Umbilical cord (tissue), 2 donors: ENCODE measurements at places on chromosomes 3 and 15.
A peak's percentile ranks its signal among the peaks of the same experiment; 100 is the strongest.

GRCh38 chr15:87686841-87687522 lies 569.6 kb downstream of the NTRK3 start:
- DNase-seq = no peak

- DNase-seq = no peak
These were observed 191.1 kb downstream of the PLCH1 start for GRCh38 chr3:155553780-155554179.

GRCh38 chr15:58492661-58493397 lies 61.0 kb downstream of the LIPC start:
- DNase-seq = no peak

GRCh38 chr3:10510743-10511432 lies 5.5 kb upstream of the ATP2B2 start:
- no peak for DNase-seq

DNA sequence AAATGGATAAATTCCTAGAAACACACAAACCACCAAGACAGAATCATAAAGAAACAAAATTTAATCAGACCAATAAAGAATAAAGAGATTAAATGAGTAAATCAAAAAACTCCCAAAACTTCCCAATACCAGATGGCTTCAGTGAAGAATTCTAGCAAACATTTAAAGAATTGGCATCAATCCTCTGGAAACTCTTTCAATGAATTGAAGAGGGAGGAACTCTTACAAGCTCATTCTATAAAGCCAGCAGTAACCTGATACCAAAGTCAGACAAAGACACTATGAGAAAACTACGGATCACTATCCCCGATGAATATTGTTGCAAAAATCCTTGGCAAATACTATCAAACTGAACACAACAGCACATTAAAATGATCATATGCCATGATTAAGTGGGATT lies 81.9 kb upstream of the SLCO2A1 start:
- DNase-seq = no peak

- peak; percentile 62 for DNase-seq
These were observed 36.4 kb downstream of the FAM3D start for GRCh38 chr3:58630076-58630709.

DNA sequence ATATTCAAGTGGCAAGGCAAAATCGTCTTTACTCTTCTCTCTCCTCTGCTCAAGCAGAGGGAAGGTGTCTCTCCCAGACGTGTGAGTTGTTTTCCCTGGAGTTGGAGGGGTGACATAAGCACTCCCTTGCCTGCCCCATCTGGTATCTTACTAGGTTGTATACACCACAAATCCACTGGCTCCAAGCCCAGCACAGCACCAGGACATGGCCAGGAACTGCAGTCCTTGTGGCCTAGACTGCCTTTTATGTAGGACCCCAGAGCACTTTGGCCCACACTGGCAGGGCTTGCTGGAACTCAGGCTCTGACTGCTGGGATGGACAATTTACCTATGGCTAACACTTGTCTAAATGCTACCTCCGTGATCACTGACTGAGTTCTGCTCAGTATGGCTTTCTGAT lies 34.0 kb downstream of the DZIP3 start:
- DNase-seq = no peak

GRCh38 chr3:114362815-114363214 lies 69.0 kb downstream of the TIGIT start:
- DNase-seq = peak; percentile 18

- DNase-seq = peak; percentile 61
These were observed 556 bp downstream of the CRYBG3 start for GRCh38 chr3:97822359-97822775.

DNA sequence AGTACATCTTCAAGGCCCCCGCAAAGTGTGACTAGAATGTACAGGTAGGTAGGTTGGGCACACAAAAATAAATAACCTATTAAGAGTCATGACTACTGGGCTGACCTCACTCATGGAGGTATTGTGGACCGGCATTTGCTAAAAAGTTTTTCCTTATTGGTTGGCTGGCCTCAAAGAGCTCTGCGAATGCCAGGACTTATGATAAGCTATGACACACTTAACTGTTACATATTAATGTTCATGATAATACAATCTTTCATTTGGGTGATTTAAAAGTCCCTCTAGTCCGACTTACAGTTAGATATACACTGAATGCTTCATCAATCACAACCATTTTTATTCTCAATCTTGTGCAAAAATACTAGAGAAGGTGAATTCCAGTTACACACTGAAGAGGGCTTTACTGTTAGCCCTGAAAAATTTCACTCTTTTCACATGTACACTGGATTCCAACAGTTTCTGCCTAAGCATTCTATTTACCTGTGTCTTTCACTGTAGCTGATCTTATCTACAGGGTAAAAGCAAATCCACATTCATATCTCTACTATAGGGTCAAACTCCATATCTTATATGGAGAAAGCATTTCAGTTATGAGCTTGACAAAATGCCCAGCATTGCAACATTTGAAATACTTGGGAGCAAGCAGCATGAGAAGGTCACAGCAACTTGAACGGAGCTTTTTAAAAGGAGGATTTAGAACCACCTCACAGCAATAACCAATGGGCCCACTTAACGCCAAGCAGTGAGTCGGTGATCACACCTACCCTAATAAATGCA lies 329.1 kb downstream of the FOXP1 start:
- peak; percentile 84 for DNase-seq

GRCh38 chr3:97871186-97871585 lies 49.4 kb downstream of the CRYBG3 start:
- no peak for DNase-seq

GRCh38 chr3:39267631-39268548 lies 11.9 kb downstream of the CX3CR1 start:
- no peak for DNase-seq

DNA sequence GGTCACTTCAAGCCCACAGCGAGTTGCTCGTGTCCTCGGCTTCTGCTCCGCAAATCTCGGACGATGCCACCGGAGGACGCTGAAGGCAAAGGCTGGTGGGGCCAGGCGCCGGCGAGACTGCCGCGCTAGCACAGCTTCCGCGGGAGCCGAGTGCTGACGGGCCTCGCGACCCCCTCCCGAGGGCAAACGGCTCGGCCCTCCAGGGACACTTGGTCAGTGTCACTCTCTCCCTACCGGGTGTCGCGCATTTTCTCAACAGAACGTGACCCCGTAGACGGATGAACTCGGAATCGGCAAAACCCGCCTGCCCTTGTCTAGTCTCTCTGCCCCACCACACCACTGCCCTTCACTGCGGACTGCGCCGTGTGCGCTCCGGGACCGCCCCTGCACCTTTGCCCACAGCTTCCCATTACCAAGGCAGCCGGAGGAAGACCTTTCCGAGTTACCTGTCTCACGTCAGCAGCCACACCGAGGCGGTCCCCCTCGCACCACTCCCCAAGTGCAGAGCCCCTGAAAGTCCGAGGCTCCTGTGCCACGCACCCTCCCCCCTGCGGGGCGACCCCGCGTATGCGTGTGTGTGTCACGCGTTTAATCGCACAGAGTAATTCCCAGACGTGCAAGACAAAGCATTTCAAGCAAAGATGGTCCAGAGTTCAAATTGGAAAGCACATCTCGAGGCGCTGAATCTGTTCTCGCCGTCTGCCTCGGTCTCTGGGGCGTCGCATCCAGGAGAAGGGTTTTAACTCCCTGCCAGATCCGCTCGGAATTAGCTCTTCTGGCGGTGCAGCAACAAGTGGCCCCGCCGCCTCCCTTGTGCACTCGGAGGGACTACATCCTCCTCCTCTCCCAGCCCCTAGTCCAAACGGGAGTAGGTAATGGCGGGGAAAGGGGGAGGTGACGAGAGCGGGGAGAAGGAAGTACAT lies 245.0 kb upstream of the TOPAZ1 start:
- DNase-seq = peak; percentile 6

DNA sequence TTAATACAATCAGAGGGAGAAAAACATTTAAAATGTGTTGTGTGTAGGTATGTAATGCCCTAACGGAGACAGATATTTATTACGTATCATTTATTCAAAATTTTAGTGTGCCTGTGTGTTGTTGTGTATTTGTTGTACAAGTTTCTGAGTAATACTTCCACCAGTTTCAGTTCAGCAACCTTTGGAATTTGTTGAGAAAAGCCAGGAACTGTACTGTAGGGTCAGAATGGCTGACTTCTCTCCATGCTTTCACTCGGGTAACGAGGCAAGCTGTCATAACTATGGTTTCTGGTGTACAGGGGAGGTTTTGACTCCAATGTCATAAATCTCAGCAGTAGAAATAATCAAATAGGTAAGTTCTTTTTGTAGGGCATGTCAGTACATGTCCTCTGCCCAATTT lies 23.8 kb upstream of the CNTN6 start:
- DNase-seq = no peak

- no peak for DNase-seq
These were observed 1337.1 kb downstream of the ROBO1 start for GRCh38 chr3:78430741-78431140.

DNA sequence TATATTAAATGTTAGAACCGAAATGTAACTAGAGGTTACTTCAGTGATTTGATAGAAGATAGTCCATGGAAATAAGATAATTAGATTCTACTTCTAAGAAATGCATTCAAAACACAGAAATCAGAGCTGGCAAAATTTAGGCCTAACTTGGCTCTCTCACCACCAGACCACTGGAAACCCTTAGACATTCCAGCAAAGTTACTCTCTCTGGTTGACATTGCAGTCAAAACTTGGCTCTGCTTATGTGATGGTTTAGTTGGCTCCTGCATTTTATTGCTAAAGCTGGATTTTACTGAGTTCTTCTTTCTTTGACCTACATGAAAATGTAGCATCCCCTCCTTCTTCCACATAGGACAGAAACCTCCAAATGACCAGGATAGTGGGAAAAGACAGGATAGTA lies 35.4 kb upstream of the CBLB start:
- DNase-seq = no peak

GRCh38 chr3:78900426-78900825 lies 867.4 kb downstream of the ROBO1 start:
- no peak for DNase-seq

DNA sequence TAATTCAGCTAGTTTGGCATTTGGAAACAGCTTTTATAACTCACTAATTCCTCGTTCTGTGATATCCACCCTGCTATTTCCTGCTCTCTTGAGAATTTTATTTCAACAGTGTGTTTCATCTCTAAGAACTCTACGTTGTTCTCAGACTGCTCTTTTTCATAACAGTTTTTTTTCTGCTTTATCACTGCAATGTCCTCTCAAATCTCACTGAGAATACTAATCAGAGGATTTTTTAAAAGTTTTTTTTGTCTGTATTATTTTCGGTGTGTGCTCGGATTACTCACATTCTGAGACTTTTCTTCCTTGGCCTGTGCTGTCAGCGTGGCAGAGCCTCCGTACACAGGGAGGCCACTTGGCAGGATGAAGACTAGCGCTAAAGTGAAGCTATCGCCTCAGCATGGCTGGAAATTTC lies 59.4 kb upstream of the NEO1 start:
- DNase-seq = peak; percentile 78

DNA sequence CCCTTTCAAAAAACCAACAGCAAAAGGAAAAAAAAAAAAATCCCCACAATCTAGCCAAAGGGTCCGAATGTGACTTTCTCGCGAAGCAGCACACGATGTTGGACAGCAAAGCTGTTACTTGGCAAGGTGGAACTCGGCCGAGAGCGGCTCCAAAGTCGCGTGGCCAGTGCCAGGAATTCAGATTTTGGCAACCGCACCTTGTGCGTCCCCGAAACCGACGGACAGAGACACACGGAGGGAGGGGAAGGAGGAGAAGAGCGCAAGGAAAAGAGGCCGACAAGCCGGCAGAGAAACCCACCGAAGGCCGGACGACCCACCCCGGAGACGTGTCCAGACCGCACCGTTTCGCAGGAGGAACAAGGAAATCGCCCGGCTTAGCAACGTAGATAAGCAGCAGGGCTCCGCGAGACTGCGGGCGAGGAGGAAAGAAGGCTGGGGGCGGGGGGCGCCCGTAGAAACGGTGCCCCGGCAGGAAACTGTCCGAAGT lies 517.3 kb downstream of the MECOM start:
- DNase-seq = peak; percentile 33

- peak; percentile 32 for DNase-seq
These were observed 223.0 kb downstream of the PDZRN3 start for GRCh38 chr3:73401616-73402279.

DNA sequence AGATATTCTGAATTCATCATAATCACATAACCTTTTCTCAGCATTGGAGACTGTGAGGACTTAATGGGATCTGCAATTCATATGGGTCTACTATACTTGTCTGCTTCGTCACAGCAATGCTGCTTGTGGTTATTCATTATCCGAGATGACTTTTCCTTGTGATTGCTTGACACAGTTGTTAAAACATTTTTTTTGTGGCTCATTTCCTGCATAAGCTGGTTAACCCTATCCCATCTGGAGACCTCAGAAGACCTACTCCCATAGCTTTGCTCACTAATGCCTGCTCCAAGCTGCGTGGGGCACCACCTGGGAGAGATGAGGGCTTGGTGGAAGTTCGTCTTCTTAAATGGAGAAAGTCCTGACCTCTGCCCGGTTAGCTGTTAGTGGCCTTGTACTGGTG lies 360.8 kb downstream of the CHST2 start:
- no peak for DNase-seq

DNA sequence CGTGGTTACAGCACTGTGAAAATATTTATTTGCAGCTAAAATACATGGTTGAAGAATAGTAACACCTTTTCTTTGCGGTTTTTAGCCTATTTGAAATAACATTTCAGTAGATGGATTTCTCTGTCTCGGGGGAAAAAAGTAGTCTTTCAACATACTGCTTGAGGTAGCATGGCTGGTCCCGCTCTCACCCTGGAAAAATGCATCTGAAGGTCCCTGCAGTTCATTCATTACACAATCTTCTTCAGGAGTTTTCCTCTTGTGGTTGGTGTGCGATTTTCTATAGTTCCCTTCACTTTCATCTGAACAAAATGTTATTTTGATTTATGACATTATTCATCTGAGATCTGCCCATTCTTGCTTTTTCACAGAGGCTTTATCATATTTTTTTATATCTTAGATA lies 75.9 kb downstream of the STRIT1 start:
- no peak for DNase-seq

- DNase-seq = no peak
These were observed 65.1 kb upstream of the FAM3D start for GRCh38 chr3:58731673-58732072.

GRCh38 chr15:86743283-86743903 lies 663.7 kb downstream of the AGBL1 start:
- DNase-seq = peak; percentile 37

GRCh38 chr3:171436380-171436779 lies 23.8 kb downstream of the TNIK start:
- DNase-seq = no peak
